ENCODE measurements at places on chromosomes 2 and 18.

DNA sequence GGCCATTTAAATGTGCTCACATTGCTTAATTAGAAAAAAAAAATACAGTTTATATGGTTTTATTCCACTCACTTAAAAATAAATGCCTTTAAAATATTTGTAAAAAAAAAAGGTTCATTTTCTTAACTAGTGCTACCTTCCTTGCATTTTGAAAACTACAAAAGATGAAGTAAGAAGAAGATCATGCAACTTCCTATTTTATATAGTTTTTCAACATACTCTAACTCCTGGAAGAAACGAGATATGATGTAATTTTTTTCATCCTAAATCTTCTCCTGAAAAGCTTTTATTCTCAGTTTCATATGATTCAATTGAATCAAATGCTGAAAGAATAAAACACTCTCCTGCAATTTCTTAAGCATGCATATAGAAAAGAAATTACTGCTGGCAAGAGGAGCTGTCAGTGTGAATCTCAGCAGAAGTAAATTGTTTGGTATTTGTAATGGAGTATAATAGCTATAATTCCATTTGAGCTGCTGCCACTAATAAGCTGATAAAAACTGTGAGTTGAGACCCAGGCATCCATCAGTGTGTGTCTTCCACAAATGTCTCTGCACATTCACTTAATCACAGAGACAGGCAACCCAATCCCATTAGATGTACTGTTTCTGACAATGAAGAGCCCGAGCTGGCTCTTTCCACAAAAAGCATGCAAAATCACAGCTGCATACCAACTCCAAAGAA, 3.7 kb downstream of the FTCDNL1 start:
- DNase-seq: no peak

- no peak for DNase-seq
These were observed 206.5 kb downstream of the SETBP1 start for GRCh38 chr18:44887227-44887631.

DNA sequence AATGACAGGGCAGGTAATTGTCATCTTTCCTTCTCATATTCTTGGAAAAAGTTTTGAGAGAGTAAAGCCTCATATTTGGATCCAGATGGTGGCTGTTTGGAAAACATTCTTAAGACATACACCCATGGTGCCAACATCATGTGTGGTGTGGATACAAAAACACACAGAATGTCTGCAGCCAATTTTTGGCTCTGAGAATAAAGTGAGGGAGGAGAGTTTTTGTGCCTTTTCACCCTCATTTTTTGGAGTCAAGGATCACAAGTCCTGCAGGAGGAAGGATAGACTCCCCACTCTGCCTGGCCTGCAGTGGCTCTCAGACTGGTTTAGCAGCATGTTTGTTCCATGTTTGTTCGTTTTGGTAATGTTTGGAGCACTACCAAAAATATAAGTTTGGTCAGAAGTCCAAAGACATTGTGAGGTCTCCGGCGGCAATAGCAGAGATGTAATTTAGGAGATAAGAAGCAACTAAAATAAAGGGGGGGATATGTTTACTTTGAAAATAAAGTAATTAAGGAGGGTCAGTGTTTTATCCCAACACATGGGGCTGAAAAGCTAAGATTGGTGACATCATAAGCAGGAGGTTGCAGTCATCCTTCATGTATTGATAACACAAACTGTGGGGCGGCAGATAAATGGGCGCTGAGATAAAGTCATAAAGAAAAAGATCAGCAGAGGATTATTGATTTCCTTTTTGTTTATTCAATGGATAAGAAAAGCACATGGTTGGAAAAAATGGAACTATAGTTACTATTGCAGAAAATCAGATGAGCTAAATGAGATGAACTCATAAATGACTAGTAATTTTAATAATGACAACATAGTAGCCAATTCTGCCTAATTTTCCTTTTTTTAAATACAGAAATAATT, 655 bp downstream of the NOSTRIN start:
- no peak for DNase-seq

GRCh38 chr2:141041281-141041680, 1089.5 kb downstream of the LRP1B start:
- DNase-seq: no peak

GRCh38 chr2:73037947-73038585, 33.4 kb downstream of the SFXN5 start:
- no peak for DNase-seq

DNA sequence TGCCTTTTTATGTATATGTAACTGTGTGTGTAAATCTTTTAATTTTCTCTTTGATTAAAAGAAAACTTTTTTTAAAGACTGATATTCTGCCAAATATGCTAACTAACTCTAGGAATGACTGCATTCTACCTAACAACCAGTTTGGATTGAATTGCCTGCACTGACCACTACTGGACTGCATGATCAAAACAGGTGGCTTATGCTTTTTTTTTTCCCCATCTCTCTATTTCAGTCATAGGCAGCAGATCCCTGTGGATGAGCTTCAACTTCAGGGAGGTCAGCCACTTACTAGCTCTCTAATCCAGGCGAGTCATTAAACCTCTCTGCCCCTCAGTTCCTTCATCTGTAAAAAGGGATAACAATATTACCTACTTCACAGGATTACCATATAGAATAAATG, 138.6 kb upstream of the SERTAD2 start:
- DNase-seq: no peak

DNA sequence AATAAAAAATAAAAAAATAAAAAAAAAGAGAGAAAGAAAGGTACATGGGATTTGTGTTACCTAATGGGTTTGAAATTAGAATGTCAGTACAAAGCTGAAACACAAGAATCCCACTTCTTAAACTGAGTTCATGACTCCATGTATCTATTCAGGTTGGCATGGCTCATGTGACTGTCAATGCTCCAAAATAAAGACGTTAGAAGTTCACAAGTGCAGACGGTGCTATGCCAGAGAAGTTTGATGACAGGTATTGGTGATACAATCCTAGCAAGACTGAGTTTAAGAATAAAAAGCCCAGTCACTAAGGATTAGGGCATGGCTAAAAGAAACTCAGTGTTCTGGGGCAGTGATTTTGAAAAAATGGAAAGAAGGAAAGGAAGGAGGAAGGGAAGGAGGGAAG, 254.3 kb downstream of the XIRP2 start:
- DNase-seq: no peak

DNA sequence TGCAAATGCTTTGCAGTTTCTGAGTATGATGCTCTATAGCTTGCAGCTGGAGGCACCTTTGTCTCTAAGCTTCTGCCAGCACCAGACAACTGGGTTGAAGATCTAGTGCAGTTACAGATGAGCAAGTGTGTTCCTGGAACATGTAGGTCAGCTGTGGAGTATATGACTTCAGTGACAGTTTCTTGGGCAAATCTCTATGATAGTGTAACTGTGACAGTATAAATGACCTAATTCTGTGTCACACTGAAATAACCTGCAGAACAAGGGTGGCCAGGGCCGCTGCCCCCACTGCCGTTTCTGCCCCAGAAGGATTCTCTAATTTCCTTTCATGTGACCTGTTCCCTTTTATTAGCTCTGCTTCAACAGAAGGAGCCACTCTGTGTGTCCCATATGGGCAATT, 145.3 kb upstream of the DAPL1 start:
- no peak for DNase-seq

DNA sequence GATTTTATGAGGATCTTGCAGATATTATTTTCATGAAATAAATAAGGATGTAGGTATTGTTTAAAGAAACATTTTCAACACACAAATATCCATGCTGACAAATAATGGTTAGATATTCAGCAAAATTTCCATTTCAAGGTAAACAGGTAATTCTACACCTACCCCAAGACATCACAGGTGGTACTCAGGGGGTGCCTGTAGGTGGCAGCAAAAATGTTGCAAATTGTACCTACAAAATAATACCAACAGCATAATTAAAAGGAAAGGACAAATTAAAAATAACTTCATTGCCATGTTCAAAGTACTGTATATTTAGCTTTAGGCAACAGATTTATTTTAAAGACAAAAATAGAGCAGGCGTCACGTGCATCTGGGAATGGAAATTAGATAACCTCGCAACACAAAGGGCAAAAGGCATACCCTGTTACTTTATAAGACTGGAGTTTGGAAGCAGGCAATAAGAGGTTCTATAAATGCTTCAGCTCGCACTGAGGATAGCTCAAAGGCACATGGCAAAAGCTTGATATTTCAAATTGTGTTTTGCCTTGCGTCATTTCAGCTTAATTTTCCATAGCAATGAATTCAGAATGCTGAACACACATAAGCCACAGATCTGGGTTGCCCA, 630.5 kb downstream of the TDRD15 start:
- no peak for DNase-seq

DNA sequence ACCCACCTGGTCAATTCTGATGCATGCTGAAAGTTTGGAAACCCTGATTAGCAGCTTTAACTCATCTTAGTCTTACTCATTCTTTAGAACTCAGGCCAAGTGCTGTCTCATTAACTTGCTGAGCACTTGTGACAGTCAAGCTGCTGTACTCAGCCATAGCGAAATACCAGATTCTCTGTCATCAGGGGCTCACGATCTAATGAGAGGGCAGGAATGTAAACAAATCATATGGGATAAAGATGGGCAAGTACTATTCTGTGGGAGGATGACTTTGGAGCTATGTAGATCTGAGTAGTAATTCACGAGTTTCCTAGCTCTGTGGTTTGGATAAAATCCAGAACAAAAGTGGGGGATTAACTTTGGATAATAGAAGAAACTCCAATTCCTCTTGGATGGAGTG, 376.6 kb downstream of the HRH4 start:
- DNase-seq: no peak

DNA sequence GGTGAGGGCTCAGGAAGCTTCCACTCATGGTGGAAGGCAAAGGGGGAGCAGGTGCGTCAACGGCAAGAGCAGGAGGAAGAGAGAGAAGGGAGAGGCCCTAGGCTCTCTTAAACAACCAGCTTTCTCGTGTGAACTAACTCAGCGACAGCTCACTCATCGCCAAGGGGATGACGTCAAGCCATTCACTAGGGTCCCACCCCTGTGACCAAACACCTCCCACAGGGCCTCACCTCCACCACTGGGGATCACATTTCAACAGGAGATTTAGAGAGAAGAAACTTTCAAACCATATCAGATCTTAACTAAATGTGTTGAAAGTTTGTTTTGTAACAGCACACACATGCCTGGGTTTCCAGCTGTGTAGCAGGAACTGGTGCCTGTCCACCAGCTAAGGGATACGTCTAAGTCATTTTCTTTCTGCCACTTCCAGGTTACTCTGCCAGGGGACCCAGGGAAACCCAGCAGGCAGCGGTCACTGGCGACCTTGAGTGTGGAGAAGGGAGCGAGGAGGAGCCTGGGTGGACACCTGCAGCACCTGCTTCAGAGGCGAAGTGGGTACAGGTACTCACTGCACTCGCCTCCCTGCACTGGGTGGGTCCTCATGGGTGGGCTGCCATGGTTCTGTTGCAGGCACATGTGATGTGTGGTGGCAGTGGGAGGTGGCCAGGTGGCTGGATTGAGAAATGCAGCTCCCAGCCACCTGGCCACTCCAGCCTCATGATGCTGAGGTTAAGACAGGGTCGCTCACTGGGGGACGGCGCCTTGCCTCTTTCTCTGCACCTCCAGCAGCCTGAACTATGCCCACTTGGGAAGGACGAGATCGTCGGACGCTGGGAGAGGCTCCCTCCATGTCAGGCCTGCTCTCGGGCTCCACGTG, 8.4 kb upstream of the GPC1 start:
- no peak for DNase-seq

DNA sequence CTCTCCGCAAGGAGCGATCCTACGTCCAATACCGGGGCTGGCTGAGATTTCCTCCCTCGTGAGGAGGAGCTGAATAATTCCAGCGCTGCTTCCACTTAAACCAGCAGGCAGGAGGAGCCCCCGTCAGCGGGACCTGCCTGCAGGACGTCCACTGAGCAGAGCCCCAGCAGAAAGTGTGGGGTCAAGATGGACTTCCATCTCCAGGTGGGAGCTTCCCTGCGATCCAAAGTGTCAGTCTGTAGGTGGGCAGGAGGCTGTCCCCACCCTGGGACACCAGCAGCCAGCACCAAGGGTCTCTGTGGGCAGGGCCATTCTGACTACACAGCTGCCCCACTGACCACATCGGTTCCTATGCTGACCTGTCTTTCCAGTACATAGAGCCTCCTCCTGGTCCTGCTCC, 462 bp upstream of the OTOS start:
- no peak for DNase-seq

DNA sequence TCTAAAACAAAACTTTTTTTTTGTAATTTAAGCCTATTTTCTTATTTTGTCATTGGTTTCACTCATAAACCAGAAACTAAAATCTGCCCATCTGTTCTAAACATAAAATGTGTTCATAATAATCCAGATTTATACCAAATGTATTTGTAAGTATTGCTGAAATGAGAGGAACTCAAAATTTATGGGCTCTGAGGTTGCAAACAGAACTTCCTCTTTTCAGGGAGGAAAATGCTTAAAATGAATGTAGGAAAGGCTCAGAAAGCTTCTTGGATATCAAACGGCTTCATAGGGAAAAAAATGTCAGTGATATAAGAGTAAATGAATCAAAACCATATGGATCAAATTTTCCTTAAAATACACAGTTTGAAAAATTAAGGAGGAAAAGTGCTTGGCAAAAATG, 83.9 kb downstream of the PAX3 start:
- no peak for DNase-seq
